Esophagus squamous epithelium (tissue), 5 donors: ENCODE measurements at places on chromosomes 11 and 22.

DNA sequence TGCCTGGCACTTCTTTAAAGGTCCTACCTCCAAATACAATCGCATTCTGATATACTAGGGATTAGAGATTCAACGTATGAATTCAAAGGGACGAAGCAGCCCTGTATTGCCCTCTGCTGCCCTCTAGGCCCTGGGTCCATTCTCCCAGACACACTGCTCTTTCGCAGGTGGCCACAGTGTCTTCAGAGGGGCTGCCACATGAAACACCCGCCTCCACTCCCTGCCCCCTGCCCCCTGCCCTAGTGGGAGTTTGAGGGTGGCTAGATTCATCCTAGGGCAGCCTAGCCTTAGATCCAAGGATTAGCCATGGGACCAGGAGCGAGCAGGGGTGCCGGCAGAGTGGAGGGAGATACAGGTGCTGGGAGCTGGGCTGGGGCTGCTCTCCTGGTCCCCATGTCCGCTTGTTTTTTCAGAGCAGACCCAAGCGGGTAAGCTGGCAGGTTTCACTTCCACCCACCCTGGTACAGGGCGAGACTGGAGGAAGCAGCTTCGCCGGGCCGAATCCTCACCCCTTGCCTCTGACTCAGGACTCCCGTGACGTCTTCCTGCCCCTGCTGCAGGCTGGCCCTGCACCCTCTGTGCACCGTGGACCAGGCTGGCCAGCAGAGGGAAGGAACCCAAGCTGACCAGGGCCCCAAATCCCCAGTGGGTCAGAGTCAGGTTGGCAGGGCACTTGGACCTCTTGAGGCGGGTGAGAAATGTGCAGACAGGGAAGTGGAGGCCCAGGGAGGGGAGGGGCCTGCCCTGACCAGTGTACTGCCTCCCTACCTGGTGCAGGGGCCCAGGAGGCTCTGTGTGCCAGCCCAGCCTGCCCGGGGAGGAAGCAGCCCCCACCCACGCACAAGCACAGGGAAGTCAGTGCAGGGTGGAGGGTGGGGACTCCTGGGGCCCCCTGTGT lies 28.4 kb upstream of the HMOX1 start:
- peak; percentile 52 for DNase-seq

GRCh38 chr11:104033134-104033533 lies 3.3 kb upstream of the DDI1 start:
- no peak for DNase-seq

- no peak for DNase-seq
Observed at GRCh38 chr11:74437441-74438042, 29.8 kb downstream of the KCNE3 start.

GRCh38 chr11:3840870-3841425 lies at the start of gene RHOG:
TSS of gene RHOG (minus strand) at chr11:3840959. CDS start at chr11:3828138, 12,821 bp downstream.
- peak; percentile 85 for DNase-seq

DNA sequence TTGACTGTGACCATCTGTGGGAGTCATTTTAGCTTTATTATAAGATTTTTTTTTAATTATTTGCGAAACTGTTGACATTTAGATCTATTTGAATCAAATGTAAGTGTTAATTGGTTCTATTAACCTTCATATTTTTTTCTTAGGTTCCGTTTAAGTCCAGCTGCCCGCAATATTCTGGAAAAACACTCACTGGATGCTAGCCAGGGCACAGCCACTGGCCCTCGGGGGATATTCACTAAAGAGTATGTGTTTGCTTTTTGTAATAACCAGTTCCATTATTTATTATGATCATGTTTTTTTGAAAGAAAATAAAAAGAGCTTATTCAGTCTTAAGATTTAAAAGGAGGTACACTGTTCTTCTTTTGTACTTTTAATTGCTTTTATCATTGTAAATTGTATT lies 43.9 kb downstream of the PDHX start:
- no peak for DNase-seq

DNA sequence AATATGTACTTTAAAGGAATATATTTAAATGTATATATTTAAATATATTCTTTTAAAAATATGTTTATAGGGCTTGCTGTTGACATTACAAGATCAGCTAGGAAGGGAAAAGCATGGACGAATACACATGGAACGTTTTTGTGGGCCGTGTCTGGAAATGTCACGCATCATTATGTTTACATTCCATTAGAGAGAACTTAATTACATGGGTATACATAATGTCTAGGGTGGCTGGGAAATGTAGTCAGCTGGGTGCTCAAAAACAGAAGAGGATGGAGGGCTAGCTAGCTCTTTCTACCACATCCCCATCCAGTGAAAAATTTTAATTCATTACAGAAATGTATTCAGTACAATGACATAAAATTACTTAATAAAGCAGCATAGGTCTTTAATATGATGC lies 371.2 kb downstream of the DYNC2H1 start:
- no peak for DNase-seq

GRCh38 chr11:8288166-8288772 lies 24.6 kb upstream of the LMO1 start:
- no peak for DNase-seq

DNA sequence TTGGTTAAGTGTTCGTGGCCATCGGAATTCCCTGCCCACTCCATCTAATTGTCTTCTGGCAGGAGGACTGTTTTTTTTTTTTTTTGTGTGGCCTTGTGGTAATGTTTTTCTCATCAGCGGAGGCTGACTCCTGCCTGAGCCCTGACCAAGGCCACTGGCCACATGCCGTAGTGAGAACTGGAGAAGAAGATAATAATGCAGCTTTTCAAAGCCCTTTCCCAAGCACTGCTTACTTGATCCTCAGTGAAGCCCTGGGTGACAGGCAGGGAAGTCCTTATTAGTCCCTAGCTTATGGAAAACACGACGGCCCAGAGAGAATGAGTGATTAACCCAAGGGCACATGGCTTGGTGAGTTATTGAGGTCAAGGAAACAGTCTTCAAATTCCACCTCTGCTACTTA lies 71.2 kb downstream of the ADM start:
- no peak for DNase-seq

GRCh38 chr11:85086504-85087284 lies 540.5 kb downstream of the DLG2 start:
- DNase-seq, result no peak

DNA sequence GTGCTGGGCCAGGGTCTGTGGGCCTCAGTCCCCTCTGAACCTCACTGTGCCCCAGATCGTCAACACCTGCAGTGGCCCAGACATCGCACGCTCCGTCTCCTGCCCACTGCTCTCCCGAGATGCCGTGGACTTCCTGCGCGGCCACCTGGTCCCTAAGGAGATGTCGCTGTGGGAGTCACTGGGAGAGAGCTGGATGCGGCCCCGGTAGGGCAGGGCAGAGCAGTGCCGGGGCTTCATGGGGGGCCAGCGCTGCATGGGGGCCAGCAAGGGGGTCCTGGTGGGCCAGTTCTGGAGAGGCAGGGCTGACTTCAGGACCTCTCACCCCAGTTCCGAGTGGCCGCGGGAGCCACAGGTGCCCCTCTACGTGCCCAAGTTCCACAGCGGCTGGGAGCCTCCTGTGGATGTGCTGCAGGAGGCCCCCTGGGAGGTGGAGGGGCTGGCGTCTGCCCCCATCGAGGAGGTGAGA lies 16.3 kb downstream of the EPS8L2 start:
- no peak for DNase-seq

GRCh38 chr11:105073456-105074165 lies 28.5 kb upstream of the CARD16 start:
- DNase-seq, result no peak

DNA sequence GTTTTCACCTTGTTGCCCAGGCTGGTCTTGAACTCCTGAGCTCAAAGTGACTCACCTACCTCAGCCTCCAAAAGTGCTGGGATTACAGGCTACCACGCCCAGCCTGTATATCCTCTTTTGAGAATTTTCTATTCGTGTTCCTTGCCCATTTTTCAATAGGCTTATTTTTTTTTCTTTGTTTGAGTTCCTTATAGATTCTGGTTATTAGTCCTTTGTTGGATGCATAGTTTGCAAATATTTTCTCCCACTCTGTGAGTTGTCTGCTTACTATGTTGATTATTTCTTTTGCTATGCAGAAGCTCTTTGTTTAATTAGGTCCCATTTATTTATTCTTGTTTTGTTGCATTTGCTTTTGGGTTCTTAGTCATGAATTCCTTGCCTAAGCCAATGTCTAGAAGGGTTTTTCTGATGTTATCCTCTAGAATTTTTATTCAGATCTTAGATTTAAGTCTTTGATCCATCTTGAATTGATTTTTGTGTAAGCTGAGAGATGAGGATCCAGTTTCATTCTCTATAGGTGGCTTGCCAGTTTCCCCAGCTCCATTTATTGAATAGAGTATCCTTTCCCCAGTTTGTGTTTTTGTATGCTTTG lies 17.7 kb upstream of the ZBED5 start:
- DNase-seq, result no peak

DNA sequence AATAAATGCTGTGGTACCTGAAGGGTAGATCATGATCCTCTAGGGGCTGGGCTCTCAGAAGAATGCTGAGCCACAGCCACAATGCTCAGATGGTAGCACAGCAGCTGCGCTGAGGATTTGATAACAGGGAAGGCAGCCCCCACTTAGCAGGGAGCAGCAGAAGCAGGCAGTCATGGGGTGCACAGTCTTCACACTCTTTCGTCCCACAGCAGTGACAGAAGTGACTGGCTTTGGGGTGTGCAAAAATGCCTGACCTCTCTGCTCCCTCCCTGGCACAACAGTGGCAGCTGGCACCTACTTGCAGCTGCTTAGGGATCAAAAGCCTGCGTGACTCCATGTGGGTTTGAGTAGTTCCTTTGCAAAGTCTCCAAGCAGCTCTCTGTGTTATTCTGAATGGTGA lies 1349.8 kb upstream of the RAG2 start:
- no peak for DNase-seq

DNA sequence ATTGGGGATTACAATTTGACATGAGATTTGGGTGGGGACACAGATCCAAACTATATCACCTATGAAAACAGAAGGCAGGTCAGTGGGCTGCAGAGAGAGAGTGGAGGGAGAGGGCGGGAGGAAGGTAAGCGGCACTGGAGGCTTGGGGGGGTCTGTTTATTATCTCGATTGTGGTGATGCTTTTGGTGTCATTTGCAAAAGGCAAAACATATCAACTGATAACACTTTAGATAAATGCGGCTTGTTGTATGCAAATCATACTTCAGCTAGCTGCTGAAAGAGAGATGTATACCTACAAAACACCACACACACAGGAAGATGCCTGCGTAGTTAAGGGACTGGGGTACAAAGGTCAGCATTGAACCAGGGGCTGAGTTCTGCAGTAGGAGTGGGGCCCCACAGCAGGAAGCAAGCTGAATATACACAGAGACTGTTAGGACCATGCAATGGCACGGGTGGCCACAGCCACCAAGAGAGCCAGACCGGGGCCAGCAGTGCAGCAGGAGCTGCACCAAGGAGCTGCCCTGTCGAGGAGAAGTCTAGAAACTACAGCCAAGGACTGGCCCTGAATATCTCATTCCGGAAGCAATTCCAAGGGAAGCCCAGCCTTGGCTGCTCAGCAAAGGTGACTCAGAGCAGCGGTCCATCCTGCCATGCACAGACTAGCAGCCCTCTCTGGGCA lies 23.8 kb upstream of the TOLLIP start:
- no peak for DNase-seq

GRCh38 chr22:24540470-24540869 lies 14.5 kb downstream of the GUCD1 start:
- DNase-seq, result no peak

- no peak for DNase-seq
Observed at GRCh38 chr11:12156301-12157140, 46.1 kb downstream of the MICAL2 start.

- DNase-seq, result no peak
Observed at GRCh38 chr22:36334821-36335603, 52.8 kb downstream of the MYH9 start.

- no peak for DNase-seq
Observed at GRCh38 chr11:20563866-20564265, 35.5 kb upstream of the SLC6A5 start.

DNA sequence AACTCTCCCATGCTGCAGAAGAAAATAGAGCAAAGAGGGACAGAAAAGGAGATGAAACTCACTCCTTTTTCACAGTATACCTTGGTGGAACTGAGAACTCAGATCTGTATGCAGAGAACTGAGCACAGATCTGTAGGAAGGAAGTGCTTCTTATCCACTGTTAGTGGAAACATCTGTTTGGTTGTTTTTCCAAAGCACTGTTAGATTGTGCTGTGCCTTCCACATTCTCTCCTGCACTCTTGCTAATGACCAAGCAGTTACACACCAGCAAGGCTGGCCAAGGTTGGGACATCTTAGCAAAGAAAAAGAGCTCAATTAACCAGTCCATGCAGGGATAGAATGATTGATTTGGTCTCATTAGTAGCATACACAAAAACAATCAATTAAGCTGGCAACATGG lies 20.1 kb upstream of the SIK2 start:
- no peak for DNase-seq

DNA sequence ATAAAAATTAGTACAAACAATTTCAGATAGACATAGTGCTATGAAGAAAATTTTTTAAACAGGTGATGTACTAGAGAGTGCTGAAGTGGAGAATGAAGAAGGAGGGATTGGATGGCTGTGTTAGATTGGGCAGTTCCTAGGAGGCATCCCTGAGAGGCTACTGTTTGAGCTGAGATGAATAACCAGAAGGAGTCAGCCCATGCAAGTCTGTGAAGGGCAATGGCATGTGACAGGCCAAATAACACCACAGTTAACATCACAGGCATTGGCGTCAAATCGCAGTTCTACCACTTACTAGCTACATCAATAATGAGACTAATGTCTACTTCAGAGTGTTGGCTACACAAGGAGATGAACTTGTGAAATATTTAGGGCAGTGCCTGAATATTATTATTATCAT lies 35.4 kb downstream of the HORMAD2 start:
- no peak for DNase-seq

DNA sequence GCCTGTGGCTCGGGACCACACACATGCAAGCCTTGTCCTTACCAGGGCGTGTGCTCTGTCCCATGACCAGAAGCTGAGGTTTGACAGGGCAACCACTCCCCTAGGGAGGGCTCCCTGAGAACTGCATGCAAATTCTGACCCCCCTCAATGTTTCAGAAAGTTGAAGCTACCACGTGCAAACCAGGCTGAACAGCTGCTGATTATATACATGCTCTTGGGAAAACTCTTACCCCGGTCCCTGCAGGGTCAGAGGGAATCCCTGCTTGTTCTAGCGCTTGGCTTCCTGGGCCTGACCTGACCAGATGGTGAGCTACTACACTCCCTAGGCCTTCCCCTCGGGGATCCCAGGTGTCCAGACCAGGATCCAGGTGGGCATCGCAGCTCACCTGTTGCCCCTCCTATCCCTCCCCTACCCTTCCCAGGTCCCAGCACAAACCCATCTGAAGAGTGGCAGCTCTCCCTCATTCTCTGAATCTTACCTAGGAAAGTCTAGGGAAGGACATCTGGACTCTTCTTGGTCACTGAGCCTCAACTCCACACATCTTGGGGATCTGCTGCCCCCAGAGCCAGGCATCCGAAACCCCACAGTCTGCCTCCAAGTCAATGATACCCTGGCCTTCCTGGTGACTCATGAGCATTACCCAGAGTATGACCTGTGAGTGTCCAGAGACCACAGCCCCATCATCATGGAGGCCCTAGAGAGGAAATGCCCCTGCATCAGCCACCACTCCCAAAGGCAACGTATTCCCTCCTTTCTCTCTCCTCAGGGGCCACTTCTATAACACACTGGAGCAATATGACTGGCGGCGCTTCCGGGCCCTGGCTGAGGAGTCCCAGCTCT lies 61.5 kb downstream of the BTG4 start:
- DNase-seq, result no peak
